Thoracic aorta (tissue), 2 donors: ENCODE measurements at places on chromosomes 16 and 17. TPM values are rescaled to one million over a fixed set of nuclear protein-coding genes. Genes with fewer than 3 reads are reported as not detected.

SLC52A1 gene
- total RNA-seq, result not detected

DNA sequence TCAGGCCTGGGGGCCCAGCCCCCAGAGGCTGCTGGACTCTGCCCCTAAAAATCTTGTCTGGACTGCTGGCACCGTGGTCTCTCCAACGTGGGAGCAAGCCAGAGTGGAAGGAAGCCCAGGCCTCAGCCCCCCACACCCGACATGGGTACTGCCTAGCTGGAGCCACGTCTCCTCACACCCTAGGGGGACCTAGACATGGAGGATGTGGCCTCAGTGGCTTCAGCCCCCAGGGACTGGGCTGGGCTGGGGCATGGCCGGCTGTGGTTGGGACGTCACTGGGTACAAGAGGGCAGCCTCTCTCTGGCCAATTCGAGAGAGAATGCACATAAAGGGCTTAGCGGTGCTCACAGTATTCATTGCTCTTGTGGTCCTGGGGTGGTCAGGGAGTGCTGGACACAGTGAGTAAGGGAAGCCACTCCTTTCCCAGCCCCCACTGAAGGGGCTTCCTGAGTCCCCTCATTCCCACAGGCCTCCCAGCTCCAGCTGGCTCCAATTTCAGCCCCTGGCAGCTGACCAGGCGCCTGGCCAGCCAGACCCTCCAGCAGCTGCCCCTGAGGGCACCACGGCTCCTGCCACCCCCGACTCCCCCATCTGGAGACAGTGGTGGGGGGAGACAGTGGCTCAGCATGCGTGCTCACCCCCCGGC, 1.1 kb downstream of the CDH15 start:
- H3K27ac ChIP-seq, result no peak overlapping the region
- peaks cover 7% of the 10 kb centered on the region for H3K4me1 ChIP-seq
- no peak overlapping the region for H3K4me3 ChIP-seq
- no peaks in the 10 kb centered on the region for H3K36me3 ChIP-seq

DNA sequence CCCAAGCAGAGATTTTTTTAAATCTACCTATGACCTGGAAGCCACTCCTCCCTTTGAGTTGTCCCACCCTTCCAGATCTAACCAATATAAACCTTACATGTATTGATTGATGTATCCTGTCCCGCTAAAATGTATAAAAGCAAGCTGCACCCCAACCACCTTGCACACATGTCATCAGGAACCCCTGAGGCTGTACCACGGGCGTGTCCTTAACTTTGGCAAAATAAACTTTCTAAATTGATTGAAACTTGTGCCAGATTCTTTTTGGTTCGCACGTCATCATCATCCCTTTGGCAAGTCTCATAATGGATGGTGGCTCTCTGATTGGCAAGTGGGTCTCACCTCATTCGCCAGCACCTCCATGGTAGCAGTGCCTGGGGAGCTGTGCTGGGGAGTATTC, 60.2 kb downstream of the CNGB1 start:
- H3K27ac ChIP-seq, result no peak overlapping the region
- DNase-seq, result no peak
- H3K36me3 ChIP-seq, result no peaks in the 10 kb centered on the region
- H3K27me3 ChIP-seq, result no peaks in the 10 kb centered on the region
- H3K4me3 ChIP-seq, result no peak overlapping the region
- no peaks in the 10 kb centered on the region for H3K4me1 ChIP-seq

GRCh38 chr17:10197362-10197720, 1.1 kb downstream of the GAS7 start:
- H3K27me3 ChIP-seq, result no peaks in the 10 kb centered on the region
- H3K4me3 ChIP-seq, result peak overlapping the region; percentile 71
- H3K4me1 ChIP-seq, result peaks cover 13% of the 10 kb centered on the region
- no peak overlapping the region for H3K27ac ChIP-seq
- no peak for DNase-seq
- no peaks in the 10 kb centered on the region for H3K36me3 ChIP-seq

DNA sequence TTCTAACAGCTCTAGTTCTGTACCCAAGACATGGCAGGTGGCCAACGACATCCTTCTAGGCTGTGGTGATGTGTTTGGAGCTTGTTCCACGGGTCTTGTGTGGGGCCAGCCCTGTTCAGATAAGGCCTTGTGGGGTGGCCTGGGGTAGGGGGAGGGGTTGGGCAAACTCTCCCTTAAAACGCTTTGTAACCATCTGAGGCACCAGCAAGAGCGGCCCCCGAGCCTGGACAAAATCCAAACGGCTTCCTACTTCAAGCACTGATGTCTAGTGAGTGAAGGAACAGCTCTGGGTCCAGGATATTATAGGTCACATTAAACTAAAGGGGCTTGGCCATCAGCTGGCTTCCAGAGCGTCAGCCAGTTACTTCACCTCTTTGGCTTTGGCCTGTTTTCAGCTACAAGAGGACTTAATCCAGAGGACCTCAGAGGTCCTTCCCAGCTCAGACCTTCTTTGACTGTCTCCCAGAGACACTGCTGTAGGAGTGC, 11.9 kb downstream of the SERPINF1 start:
- H3K36me3 ChIP-seq, result peaks cover 6% of the 10 kb centered on the region
- no peaks in the 10 kb centered on the region for H3K27me3 ChIP-seq
- no peaks in the 10 kb centered on the region for H3K4me1 ChIP-seq
- no peak overlapping the region for H3K27ac ChIP-seq

DNA sequence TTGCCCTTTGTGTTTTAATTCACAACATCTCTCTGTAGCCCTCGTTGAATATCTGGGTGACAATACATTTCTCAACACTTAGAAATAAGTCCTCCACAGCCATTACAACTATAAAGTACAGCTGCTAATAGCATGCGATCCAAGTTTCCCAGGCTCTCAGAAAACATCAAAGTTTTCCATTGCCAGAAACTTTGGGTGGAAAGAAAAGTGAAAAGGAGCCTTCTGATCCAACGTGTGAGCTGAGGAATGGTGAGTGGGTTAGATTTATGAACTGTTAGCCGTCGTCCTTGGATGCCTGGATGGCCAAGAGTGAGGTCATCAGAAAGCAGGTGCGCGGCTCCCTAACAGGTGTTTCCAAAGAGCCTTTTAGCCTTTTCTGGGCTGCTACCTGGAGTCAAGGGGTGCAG, 258.0 kb downstream of the PMP22 start:
- H3K27ac ChIP-seq, result no peak overlapping the region
- DNase-seq, result no peak
- H3K4me1 ChIP-seq, result no peaks in the 10 kb centered on the region
- no peaks in the 10 kb centered on the region for H3K36me3 ChIP-seq
- no peaks in the 10 kb centered on the region for H3K27me3 ChIP-seq
